Tibial nerve (tissue), 4 donors: ENCODE measurements at places on chromosomes 4 and X. TPM values are rescaled to one million over a fixed set of nuclear protein-coding genes. Genes with fewer than 3 reads are reported as not detected.

The RTL3 gene
- not detected for total RNA-seq

GRCh38 chrX:101986586-101986985 lies 54.8 kb upstream of the ZMAT1 start:
- no peak for DNase-seq

DNA sequence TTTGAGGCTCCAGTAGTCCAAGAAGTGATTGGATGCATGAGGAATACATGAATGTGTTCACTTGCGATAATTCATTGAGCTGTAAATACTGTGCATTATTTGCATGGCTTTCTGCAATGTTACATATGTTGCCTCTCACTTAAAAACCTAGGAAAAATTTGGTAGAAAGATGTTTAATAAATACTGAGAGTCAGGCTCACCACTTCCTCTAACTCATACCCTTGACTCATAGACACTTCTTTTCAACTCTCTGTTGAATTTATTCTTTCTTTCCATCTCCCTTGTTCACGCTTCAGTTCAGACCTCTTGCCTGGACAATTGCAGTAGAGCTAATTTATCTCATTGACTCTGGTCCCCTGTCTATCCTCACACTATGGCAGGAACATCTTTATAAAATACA lies 35.8 kb upstream of the LEF1 start:
- no peak for DNase-seq

The CFP gene
- 15.6 TPM for total RNA-seq

The SMIM31 gene
- total RNA-seq, result not detected

DNA sequence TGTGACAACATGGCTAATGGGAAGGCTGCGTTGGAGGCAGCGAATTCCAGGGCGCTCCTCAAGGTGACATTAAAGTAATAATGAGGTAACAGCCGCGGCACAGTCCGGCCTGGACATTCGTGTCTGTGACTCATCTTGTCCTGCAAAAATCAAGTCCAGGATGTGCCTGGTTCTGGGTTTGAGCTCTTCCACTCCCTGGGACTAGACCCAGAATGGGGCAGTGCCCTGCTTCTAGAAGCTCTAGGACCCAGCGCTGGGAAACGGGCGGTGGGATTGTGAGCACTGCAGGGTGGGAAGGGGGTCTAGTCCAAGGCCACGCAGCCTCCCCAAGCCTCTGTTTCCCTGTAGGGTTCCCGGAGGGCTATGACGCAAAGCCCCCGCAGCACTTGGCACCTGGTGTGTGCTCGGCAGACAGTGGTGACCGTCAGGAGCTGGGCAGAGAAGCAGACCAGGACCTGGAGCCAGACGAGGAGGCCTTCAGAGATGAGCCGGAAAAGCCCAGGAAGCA lies 34.9 kb downstream of the HMX1 start:
- DNase-seq, result peak; percentile 10

DNA sequence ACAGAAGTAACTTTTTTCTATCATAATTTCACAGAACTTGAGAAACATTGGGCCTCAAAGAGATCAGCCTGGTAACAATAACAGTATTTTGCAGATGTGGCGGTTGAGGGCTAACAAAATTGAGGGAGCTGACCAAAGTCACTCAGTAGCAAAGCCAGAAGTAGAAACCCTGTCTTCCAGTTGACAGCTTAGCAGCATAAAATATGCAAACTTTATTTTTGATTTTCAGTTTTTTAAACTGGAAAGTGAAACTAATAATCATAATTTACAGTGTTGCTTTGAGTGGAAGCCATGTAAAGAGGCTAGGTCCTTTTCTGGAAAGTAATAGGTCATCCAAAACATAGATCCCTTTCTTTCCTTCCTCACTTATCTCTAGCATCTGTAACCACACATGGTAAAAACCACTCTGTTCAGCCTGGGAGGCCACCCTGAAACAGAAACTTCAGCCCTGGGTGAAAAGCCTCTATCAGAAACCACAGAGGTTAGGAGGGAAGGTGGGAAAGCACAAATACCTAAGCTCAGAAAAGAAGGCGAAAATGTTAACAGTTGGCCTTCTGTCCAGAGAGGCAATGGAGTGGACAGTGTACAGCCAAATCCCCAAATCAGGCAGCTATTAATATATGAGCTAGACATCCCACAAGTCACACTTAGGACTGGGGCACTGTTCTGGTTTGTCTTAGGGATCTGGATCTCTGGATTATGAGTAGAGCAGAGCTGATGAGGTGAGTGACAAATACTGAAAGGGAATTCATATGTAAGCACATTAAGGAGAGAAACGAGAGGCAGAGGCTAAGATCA lies 61.1 kb upstream of the ARSJ start:
- no peak for DNase-seq

DNA sequence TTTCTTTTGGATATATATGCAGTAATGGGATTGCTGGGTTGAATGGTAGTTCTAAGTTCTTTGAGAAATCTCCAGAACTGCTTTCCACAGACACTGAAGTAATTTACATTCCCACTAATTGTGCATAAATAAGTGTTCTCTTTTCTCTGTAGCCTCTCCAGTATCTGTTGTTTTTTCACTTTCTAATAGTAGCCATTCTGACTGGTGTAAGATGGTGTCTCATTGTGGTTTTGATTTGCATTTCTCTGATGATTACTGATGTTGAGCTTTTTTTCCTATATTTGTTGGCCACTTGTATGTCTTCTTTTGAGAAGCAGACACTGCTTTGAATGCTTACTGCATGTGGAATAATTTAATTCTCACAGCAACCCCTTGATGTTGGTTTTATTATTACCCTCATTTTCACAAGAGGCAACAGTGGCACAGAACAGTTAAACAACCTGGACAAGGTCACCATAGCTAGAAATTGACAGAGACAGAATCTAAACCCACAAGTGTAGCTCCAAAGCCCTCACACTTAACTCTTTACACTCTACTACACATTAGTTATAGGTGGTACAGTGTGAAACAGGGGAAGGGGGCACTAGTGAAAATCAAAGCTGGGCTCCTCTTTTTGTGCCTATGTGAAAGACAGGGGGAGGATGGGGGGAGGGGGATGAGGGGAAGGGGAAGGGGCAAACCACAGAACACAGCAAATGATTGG lies 96.1 kb downstream of the REELD1 start:
- DNase-seq, result no peak

- no peak for DNase-seq
These were observed 71.6 kb downstream of the AMOT start for GRCh38 chrX:112769034-112769433.

The CYBB gene
- 26.0 TPM for total RNA-seq

DNA sequence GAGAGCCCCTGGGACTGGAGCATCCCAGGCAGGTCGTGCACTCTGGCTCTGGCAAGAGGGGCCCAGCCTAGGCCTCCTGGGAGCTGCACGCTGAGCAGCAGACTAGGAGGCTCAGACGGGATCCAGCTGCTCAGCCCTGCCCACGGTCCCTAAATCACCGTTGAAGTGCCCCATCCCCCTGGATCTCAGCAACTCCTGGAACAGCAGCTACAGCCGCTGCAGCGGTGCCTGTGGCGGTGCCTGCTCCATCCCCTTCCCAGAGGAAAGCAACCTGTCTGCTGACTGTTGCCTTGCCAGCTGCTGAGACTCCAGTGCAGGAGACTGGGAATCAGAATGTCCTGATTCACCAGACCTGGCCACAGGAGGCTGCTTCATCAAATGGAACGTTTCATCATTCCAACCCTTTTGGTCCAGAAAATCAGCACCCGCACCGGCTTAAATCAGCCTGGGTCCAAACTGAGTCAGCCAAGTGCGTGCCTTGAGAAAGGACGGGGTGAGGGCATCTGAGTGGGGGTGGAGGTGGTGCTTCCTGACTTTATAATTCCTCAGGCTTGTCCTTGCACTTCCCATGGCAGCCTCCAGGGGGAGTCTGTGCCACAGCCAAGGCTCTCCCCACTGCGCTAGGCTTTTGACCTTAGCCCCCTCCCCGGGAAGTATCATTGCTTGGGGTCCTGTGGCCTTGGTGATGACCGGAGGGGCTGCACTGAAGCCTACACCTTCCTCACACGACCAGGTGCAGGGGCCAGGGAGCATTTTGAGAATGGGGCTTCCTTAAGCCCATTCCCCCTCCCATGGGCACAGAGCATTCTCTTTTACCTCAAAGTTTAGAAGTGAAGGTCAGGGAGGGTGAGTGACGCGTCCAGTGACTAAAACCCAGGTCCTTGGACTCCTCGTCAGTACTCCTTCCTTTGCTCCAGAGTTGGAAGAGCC lies 6.5 kb downstream of the ZNF185 start:
- DNase-seq, result peak; percentile 26
